Mesothelial cell of epicardium (in vitro differentiated cells): ENCODE measurements at places on chromosomes 5 and 9. TPM values are rescaled to one million over a fixed set of nuclear protein-coding genes. Genes with fewer than 3 reads are reported as not detected.

DNA sequence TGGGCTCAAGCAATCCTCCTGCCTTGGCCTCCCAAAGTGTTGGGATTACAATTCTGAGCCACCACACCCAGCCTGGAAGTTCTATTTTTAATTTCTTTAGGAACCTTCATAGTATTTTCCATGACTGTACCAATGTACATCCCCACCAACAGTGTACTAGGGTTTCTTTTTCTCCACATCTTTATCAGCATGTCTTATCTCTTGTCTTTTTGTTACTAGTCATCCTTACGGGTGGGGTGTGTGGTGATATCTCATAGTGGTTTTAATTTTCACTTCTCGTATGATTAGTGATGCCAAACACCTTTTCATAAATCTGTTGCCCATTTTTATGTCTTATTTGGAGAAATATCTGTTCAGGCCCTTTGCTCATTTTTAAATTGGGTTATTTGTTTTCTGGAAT lies 123.0 kb upstream of the MEF2C start:
- DNase-seq = no peak

- DNase-seq = no peak
Observed at GRCh38 chr5:111385970-111386831, 126.1 kb downstream of the STARD4 start.

- DNase-seq = no peak
Observed at GRCh38 chr5:73028991-73029595, 73.3 kb downstream of the FCHO2 start.

- DNase-seq = no peak
Observed at GRCh38 chr9:34334337-34334824, 5.0 kb downstream of the NUDT2 start.

DNA sequence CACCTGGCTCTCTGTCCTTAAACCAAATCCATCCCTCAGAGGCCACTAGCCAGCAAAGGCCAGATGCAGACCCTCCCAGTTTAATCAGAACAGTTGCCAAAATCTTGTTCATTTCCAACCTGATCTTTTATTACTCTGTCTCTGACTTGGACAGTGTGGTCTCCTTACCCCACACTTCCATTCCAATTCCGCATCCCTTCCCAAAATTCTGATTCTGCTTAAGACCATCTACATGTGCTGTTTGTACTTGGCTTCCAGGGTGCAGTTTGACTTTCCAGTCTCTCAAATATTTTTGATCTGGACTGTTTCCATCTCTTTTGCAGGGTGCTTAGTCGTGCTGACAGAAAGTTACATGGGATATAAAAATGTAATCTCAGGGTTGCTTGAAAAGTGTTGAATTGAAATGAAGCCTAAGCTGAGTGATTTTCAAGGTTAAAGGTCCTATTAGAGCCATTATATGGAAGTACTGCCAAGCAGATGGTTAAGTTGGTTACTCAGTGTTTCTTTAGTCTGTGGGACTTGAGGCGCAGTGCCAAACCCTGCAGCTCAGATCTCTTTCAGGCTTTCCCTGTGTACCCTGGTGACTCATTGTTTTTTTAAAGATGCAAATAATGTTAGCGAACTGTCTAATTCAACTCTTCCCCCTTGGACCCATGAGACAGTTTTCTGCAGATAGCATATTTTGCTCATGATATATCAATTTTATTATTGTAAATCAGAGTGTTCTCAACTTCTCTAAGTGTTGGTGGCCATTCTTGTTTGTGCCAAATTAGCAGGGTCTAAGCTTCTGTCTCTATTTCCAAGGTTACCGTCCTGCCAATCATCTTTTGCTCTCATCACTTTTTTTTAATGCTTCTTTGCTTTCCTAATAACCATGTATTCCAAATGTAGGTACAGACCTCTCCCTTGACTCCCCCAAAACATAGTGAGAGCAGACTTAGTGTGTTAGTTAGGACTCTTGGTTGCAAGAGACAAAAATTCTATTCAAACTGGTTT lies 18.2 kb upstream of the DCP2 start:
- no peak for DNase-seq

DNA sequence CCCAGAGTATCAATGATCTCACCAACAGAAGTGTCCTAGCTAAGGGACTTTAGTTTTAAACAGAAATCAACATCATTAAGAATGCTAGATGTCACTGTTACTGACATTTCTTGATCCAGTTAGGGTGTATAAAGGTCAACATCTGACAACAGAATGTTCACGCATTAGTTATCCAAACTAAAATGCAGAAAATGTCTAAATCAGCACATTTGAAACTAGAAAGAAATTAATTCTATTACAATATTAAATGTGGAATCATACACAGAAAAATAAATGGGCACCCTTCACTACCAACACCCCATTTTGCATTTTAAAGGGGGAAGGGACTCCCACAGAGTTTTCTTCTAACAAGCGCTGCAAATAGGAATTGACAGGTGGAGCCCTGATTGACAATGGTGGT lies 24.5 kb downstream of the ELAVL2 start:
- DNase-seq = no peak

DNA sequence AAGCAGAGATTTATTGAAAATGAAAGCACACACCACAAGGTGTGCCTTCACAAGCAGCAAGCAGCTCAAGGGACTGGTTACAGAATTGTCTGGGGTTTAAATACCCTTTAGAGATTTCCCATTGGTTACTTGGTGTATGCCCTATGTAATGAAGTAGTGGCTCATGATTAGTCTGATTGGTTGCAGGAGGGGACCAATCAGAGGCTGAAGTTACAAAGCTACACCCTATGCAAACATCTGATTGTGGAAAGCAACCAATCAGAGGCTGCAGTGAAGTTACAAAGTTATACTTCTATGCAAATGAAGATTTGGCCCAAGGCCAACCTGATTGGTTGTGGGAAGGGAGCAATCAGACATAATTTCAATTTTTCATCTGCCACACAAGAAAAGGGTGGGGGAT lies 119.9 kb downstream of the C9orf152 start:
- DNase-seq = no peak

- DNase-seq = no peak
Observed at GRCh38 chr5:172389578-172390112, 64.7 kb downstream of the SH3PXD2B start.

DNA sequence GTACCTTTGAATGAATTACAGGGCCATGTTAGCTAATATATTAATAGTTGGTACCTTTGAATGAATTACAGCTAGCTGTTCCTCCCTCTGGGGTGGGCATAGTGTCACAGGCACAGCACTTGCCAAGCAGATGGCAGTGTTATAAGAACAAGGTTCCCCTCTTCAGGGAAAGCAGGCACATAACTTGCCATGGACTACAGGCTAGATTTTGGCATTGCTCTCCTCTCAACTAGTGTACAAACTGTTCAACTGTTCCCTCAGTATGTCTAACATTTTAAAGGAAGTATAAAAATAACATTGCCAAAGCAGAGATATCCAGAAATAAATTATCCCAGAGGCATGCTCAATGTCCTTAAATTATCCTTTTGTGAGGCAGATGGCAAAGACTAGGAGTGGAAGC lies 33.7 kb downstream of the ABITRAM start:
- no peak for DNase-seq

- no peak for DNase-seq
Observed at GRCh38 chr5:130289132-130290088, 385.1 kb downstream of the CHSY3 start.

- no peak for DNase-seq
Observed at GRCh38 chr9:135820661-135821060, 86.7 kb downstream of the CAMSAP1 start.

- DNase-seq = no peak
Observed at GRCh38 chr5:2801577-2802525, 50.4 kb upstream of the IRX2 start.

- no peak for DNase-seq
Observed at GRCh38 chr9:13614060-13614459, 334.6 kb upstream of the MPDZ start.

- DNase-seq = no peak
Observed at GRCh38 chr9:9997585-9997984, 615.2 kb downstream of the PTPRD start.

DNA sequence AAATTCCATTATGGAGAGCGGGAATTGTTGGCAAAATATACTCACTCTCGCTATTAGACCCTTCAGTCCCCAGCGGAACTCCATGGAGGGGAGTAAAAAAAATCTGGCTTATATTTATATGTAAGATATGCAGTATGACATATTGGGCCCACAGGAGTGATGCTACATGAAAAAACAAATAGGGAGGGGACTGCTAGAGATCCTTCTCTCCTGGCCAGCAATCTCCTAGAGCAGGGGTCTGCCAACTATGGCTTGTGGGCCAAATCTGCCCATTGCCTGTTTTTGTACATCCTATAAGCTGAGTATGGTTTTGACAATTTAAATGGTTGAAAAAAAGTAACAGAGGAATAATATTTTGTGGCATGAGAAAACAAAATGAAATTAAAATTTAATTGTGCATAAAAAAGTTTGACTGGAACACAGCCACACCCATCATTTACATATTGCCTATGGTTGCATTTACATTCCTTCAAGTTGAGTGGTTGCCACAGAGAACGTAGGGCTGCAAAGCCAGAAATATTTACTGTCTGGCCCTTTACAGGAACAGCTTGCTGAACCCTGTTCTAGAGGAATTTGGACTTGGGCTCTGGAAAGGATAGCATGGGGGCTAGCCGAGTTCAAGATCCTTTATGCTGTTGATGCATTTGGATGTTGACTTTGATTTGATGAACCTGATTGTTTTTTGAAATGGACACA lies 197.3 kb upstream of the CLINT1 start:
- DNase-seq = no peak

- no peak for DNase-seq
Observed at GRCh38 chr5:98510143-98510985, 263.1 kb upstream of the RGMB start.

GRCh38 chr9:18233311-18233710 lies 240.6 kb upstream of the ADAMTSL1 start:
- no peak for DNase-seq

DNA sequence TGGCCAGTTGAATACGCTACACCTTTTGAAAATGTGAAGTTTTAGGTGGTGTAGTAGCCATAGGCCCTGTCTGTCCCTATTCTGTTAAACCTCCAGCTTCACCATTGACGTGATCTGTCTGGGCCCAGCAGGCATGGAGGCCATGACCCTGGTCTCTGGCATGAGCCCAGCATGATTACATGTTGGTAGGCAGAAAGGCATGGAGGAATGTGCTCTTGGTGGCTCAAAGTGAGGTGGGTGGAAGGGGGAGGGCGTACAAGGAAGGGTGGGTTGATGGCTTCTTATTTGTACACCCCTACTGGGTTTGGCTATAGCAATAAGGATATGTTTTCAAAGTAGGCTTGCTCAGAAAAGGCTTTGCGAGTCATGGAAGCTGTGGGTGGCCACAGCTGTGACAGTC lies 23.7 kb downstream of the RALGPS1 start:
- no peak for DNase-seq

- no peak for DNase-seq
Observed at GRCh38 chr9:134902936-134903335, 14.8 kb downstream of the FCN1 start.

GRCh38 chr5:176320577-176320976 lies 41.0 kb downstream of the KIAA1191 start:
- no peak for DNase-seq

Gene CCL27
- total RNA-seq = 0.61 to 0.84 TPM in 2 of 3 replicates, not detected in the other

Gene LHX6
- 0.09 TPM in 1 of 3 replicates, not detected in the others for total RNA-seq

Gene ARL10
- total RNA-seq = 39.4 to 46.0 TPM (median 42.8 TPM) in 3 replicates

Gene TIMD4
- not detected in 3 replicates for total RNA-seq

Gene JMY
- 15.7 to 16.7 TPM (median 16.1 TPM) in 3 replicates for total RNA-seq

Gene CAPSL
- total RNA-seq = not detected in 3 replicates

Gene LPAR1
- total RNA-seq = 34.3 to 40.3 TPM (median 39.6 TPM) in 3 replicates

Gene ACTBL2
- 0.07 TPM in 2 of 3 replicates, not detected in the other for total RNA-seq
